ENCODE measurements at places on chromosomes 13 and 19.

DNA sequence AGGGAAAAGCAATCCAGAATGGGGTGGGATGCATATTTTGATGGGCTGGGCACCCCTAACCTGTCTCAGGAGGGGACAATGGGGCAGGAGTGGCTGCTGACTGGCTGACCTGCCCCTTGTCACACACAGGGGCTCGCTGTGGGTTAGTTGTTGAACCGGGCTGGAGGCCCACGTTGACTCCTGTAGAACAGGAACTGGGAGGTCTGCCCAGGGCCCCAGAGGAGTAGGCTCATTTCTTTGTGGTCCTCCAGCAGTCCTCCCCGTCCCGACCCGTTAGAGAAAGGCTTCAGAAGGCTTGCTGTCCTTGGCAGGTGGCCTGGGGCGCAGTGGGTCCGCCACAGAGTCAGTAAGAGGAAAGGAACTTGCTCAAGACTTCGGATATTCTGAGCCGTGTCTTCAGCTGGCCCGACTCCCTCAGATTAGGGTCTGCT is 70.1 kb downstream of the COL4A1 start:
- no peak overlapping the region for H3K27ac ChIP-seq
- H3K4me3 ChIP-seq = no peak overlapping the region
- no peaks in the 10 kb centered on the region for H3K27me3 ChIP-seq
- peak; percentile 43 for DNase-seq

DNA sequence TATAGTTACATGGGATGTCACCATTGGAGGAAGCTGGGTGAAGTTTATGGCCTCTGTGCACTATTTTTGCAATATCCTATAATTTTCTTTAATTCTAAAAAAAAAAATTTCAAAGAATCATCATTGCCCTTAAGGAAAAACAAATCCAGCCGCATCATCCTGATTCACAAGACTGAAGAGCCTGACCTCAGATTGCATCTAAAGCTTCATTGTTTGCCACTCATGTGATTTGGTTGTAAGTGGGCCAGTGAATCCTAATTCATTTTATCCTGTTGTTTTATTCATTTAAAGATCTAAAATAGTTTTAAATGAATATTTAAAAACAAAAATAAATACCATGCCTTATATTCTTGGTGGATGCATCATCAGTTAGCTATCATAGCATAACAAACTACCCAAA is 504.5 kb downstream of the TBC1D4 start:
- DNase-seq = no peak
- no peak overlapping the region for H3K27ac ChIP-seq
- H3K36me3 ChIP-seq = no peaks in the 10 kb centered on the region

DNA sequence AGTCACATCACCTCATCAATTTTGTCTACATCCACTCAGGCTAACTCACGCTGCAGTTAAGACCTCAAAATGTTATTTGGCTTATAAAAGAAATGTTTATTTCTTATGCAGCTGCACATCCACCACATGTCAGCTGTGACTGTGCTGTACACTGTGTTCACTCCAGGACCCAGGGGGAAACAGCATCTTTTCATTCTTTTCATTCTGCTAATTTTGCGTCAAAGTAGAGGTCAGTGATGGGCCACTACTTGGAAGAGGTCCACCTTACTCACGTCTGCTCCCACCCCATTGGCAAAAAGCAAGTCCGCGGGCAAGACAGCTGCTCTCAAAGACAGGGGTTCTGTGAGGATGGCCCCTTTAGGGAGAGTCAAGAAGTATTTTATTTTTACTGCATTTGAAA is 4.5 kb upstream of the DCT start:
- no peaks in the 10 kb centered on the region for H3K36me3 ChIP-seq
- no peaks in the 10 kb centered on the region for H3K27me3 ChIP-seq
- H3K4me1 ChIP-seq = no peaks in the 10 kb centered on the region
- DNase-seq = no peak
- H3K4me3 ChIP-seq = no peak overlapping the region
- H3K27ac ChIP-seq = no peak overlapping the region

DNA sequence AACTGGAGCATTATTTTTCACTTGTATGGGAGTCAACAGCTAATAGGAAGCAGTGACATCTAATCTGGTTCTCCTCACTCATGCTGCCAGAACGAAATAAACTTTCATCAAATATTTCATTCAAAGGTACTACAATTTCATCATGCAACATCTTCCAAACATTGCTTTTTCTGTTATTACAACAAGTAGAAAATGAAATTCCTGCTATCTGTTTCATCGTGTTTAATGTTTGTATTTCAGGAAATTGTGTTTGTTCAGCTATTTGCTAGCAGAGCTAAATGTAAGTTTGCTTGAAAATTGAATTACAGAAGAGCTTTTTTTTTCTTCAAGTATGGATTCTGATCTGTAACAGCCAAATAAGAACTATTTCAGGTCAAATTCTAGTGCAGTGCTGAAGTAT is 90.1 kb downstream of the SLITRK6 start:
- no peak for DNase-seq
- H3K27me3 ChIP-seq = no peaks in the 10 kb centered on the region
- H3K36me3 ChIP-seq = no peaks in the 10 kb centered on the region
- H3K4me1 ChIP-seq = no peaks in the 10 kb centered on the region
- no peak overlapping the region for H3K27ac ChIP-seq
